Naive thymus-derived CD8-positive, alpha-beta T cell (primary cell): ENCODE measurements at places on chromosomes 2 and 18. TPM values are rescaled to one million over a fixed set of nuclear protein-coding genes. Genes with fewer than 3 reads are reported as not detected.

The STEAP3 gene
- not detected for total RNA-seq

The FER1L5 gene
- total RNA-seq = not detected

The TPO gene
- not detected for total RNA-seq

The CD8B2 gene
- total RNA-seq = 13.1 TPM

The STARD6 gene
- total RNA-seq = not detected

The RALB gene
- total RNA-seq = 13.8 TPM

The CFAP221 gene
- total RNA-seq = not detected

The NGEF gene
- total RNA-seq = not detected

The LANCL1 gene
- 33.5 TPM for total RNA-seq

DNA sequence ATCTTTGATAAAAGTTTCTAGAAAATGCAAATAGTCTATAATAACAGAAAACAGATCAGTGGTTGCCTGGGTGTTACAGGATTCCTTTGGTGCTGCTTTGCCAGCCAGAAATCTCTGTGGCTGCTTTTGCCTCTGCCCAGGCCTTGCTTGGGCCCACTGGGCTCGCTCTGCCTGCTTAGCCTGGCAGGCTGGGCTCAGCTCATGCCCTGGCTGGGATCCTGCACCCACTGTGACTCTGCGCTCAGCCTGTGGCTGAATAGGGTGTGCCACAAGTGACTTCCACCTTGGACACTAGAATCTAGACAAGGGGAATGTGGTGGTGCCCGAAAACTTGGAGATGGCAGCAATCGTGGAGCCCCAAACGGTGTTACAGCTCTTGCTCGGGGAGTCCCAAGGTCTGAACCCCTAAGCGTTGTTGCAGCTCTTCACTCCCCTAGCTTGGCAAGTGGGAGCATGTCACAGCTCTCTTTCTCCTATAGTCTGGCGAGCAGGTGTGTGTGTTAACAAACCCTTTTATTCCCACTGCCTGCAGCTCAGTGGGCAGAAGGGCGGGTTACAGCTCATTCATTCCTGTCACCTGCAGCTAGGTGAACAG lies 50.9 kb downstream of the FBXO48 start:
- no peak overlapping the region for H3K27ac ChIP-seq
- DNase-seq = no peak
- H3K4me1 ChIP-seq = peaks cover 19% of the 10 kb centered on the region

GRCh38 chr18:48659188-48660009 lies 120.6 kb downstream of the CTIF start:
- H3K4me3 ChIP-seq = no peak overlapping the region
- peaks cover 3% of the 10 kb centered on the region for H3K27me3 ChIP-seq
- H3K36me3 ChIP-seq = no peaks in the 10 kb centered on the region

DNA sequence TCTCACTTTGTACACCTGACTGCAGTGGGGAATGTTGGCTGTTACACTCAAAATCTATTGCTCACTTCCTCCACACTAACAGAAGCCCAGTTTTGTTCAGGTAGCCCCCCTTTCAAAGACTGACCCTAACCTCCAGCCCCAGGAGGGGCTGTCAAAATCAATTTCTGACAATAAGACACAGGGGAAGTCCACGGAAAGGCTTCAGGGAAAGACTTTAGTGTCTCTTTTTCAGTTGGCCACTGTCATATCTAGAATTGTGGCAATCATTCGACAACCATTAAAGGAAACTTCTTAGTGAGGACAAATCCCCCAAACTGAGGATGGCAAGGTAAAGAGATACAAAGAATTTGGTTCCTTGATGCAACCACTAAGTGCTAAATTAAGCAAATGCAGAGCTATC lies 59.0 kb downstream of the BARD1 start:
- DNase-seq = no peak
- peaks cover 9% of the 10 kb centered on the region for H3K36me3 ChIP-seq
- no peak overlapping the region for H3K4me3 ChIP-seq
- H3K4me1 ChIP-seq = no peaks in the 10 kb centered on the region

- H3K36me3 ChIP-seq = no peaks in the 10 kb centered on the region
- no peak overlapping the region for H3K27ac ChIP-seq
- no peaks in the 10 kb centered on the region for H3K4me1 ChIP-seq
Observed at GRCh38 chr2:59339121-59339836, 1098.2 kb upstream of the FANCL start.

GRCh38 chr2:231373184-231373583 lies 22.3 kb upstream of the B3GNT7 start:
- no peaks in the 10 kb centered on the region for H3K27me3 ChIP-seq
- no peak overlapping the region for H3K27ac ChIP-seq
- H3K4me1 ChIP-seq = no peaks in the 10 kb centered on the region

DNA sequence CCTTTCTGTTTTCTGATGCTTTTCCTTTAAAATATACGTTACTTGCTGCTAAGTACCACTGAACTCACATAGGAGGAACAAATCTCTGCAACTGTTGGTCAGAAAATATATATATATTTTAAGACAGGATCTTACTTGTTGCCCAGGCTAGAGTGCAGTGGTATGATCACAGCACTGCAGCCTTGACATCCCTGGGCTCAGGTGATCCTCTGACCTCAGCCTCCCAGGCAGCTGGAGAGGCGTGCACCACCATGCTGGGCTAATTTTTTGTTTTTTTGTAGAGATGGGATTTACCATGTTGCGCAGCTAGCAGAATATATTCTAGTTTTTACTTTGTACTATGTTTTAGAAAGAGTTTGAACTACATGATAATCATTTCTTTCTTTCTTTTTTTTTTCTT lies 51.5 kb downstream of the EHBP1 start:
- no peak overlapping the region for H3K27ac ChIP-seq
- no peaks in the 10 kb centered on the region for H3K27me3 ChIP-seq
- peaks cover 9% of the 10 kb centered on the region for H3K4me1 ChIP-seq

- peaks cover 19% of the 10 kb centered on the region for H3K27me3 ChIP-seq
- H3K36me3 ChIP-seq = peaks cover 5% of the 10 kb centered on the region
- H3K4me3 ChIP-seq = no peak overlapping the region
- no peak overlapping the region for H3K27ac ChIP-seq
Observed at GRCh38 chr18:12304351-12305210, 3.5 kb upstream of the TUBB6 start.

DNA sequence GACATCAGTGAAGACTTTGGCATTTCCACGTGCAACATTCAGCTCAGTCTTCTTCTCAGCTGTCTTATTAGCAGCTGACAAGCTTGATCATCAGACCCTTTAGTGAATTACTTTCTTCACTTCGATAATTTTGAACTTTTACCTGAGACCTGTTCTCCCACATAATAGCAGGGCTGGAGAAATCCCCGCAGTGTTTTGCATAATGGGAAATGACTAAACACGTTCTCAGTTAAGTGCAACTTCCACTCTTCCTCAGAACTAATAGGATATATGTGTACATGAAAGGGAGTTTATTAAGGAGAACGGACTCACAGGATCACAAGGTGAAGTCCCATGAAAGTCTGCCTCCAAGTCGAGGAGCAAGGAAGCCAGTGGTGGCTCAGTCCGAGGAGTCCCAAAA lies 28.8 kb upstream of the MBP start:
- peaks cover 3% of the 10 kb centered on the region for H3K27me3 ChIP-seq
- H3K27ac ChIP-seq = no peak overlapping the region
- H3K4me1 ChIP-seq = peaks cover 7% of the 10 kb centered on the region
- H3K36me3 ChIP-seq = no peaks in the 10 kb centered on the region

DNA sequence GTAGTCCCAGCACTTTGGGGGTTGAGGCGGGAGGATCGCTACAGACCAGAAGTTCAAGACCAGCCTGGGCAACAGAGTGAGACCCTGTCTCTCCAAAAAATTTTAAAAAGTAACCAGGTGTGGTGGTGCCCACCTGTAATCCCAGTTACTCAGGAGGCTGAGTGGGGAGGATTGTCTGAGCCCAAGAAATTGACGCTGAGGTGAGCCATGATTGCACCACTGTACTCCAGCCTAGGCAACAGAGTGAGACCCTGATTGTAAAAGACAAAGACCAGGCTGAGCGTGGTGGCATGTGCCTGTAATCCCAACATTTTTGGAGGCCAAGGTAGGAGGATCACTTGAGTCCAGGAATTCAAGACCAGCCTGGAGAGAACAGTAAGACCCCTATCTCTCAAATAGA lies 7.8 kb downstream of the ST6GAL2 start:
- H3K27me3 ChIP-seq = peaks cover 10% of the 10 kb centered on the region
- no peak overlapping the region for H3K4me3 ChIP-seq
- no peak for DNase-seq
- H3K27ac ChIP-seq = no peak overlapping the region
- H3K36me3 ChIP-seq = no peaks in the 10 kb centered on the region
- H3K4me1 ChIP-seq = no peaks in the 10 kb centered on the region
